Fibroblast of skin of left biceps (primary cell): ENCODE measurements at places on chromosomes 12 and 14.

GRCh38 chr14:92513204-92513965, at the start of gene RIN3:
RIN3 (plus strand) TSS chr14:92513781; CDS start chr14:92513933, 152 bp downstream.
- peak; percentile 25 for DNase-seq

DNA sequence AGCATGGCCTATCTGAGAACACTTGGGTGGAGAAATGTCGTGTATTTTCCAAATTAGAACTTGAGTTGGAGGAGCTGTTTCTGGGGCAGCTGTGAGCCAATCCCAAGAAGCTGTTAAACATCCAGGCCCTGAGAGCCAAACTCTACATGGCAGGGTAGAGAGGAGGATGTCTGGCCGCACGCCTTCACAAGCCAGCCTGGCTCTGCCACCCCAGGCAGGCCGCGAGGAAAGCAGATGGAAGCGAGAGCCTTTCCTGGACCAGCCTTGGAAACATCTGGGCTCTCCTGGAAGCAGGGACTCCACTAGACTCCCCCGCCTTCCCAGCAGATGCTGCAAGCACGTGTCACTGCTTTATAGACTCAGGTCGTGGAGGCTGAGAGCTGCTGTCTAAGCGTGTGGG, 312.8 kb upstream of the FKBP4 start:
- DNase-seq = no peak

DNA sequence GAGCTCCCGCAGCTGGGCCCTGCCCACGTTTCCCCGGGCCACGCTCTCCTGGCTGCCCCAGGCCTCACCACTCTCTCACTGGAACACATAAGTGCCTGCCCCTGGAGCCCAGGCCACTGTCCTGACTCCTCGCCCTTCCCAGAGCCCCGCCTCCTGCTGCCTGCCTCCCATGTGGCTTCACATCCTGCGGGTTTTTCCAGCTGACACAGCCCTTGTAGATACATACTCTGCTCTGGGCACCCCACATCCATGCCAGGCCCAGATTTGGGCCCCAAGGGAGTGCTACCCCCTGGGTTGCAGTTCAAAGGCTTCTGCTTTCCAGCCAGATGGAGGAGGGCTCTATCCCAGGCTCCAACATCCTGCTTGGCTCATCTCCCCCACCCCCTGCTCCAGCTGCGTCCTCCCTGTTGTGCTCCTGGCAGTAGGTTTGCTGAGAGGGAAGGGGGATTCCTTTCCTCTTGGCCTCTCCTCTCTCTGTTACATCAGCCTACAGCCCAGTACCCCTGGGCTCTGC, 60.1 kb downstream of the TSPAN9 start:
- no peak for DNase-seq

- peak; percentile 49 for DNase-seq
These were observed 66.9 kb downstream of the METTL25 start for GRCh38 chr12:82425241-82425640.

- peak; percentile 93 for DNase-seq
These were observed 72.7 kb downstream of the MYRFL start for GRCh38 chr12:69897744-69898143.

- DNase-seq = no peak
These were observed 70.3 kb upstream of the SCN8A start for GRCh38 chr12:51520576-51521325.

- no peak for DNase-seq
These were observed 26.4 kb downstream of the GXYLT1 start for GRCh38 chr12:42118136-42118879.

- DNase-seq = no peak
These were observed 212.8 kb upstream of the SSTR1 start for GRCh38 chr14:37994846-37995372.

DNA sequence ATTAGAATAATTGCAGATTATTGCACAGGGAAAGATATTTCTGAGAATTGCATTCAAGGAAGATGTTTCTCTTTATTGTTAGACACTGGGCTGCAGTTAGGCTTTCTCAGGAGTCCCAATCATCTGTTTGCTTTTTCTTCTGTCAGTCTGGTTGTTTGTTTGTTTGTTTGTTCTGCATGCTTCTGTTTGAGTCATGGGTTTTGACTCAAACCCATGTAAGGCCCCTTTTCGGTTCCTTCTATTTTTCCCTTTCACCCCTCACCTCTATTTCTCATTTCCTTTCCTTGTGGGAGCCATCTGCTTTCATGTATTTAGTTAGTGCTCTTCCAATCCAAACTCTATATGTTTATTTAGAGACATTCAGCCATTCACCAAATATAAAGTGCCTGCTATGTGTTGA, 25.1 kb upstream of the CISTR start:
- no peak for DNase-seq

DNA sequence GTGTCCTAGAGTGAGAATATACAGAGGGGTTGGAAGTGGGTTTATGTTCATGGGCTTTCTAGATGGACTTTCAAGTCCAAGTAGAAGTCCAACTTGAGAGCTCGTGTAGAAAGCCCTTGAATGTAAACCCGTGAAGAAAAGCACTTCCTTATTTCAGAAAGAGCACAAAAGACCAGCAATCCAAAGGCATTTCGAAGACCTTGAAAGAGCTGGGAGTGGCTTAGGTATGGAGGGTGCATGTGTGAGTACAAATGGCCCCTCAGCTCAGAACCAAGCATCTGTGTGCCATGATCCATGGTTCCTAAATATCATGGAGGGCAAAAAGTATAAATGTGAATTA, 160.7 kb downstream of the ETV6 start:
- no peak for DNase-seq

DNA sequence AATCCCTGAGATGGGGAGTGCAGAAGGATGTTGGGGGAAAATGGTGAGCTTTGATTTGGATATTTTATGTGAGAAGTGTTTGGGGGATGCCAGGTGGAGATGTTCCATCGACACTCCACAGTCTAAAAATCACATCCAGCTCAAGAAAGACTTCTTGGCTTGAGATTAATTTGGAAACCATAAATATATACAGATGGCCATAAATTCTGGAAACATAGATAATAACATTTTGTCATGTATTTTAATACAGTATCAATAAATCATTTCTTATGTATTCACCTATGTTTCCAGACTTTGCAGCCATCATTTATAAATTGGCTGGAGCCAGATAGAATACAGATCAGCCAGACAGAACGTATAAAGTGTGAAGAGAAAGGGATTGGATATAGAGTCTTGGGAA, 245.5 kb upstream of the DDHD1 start:
- no peak for DNase-seq

DNA sequence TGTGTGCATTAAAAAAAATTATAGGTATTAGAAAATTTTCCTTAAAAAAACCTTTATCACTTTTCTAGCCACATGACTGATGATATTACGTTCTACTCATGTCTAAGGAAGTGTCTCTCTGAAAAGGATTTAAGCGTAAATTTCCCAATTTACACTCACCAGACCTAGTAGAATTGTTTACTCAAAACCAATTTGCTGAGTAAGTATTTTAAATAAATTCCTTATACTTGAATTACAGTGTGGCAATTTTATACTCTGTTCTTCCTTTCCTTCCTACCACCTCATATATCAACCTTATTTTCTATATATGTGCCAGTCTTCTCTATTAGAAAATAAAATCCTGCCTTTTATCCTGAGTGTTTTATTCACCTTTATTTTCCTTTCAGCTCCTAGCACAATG, 1035.1 kb downstream of the TRHDE start:
- no peak for DNase-seq

DNA sequence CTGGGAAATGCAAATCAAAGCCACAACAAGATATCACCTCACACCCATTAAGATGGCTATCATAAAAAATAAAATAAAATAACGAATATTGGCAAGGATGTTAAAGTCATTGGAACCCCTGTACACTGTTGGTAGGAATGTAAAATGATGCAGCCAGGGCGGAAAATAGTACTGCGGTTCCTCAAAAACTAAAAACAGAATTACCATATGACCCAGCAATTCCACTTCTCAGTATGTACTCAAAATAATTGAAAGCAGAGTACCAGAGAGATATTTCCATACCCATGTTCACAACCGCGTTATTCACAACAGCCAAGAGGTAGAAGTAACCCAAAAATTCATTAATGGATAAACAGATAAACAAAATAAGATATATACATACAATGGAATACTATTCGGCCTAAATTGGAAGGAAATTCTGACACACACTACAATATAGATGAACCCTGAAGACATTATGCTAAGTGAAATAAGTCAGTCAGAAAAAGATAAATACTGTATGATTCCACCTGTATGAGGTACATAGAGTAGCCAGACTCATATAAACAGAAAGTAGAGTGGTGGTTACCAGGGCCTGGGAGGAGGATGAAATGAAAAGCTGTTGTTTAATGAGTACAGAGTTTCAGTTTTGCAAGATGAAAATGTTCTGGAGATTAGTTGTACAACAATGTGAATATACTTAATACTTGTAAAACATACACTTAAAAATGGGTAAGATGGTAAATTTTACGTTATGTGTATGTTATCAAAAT, 84.6 kb downstream of the TXNDC16 start:
- no peak for DNase-seq

GRCh38 chr12:57985685-57986084, 44.3 kb downstream of the ATP23 start:
- DNase-seq = no peak

DNA sequence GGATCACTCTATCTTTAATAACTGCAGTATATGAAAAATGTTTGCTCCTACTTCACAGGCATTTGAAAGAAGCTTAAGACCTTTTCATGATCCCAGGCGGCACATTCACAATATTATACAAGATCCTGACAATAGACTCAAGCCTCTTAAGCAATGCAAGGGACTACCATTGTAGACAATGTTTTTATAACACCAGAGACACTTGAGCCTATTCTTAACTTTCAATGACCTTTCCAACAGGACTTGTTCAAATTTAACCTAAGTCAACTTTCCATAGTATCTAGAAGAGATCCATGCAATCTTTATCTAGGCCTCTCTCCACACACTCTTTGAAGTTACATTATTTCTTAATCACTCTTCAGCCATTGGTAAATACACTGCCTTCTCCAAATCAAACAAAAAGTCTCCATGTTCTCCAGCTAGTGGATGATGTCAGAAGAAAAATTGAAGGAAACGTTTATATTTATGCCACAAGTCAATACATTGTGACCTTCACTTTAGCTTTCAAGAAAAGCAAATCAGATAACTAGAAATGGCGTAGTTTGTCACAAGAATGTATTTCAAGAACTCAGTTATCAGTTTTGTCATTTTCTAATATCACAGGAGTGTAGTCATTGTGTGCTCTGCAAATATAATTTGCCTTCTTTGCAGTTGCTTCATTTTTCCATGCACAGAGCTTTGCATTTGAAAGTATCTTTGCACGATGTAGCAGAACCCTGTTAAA, 41.2 kb downstream of the PHLDA1 start:
- DNase-seq = no peak

DNA sequence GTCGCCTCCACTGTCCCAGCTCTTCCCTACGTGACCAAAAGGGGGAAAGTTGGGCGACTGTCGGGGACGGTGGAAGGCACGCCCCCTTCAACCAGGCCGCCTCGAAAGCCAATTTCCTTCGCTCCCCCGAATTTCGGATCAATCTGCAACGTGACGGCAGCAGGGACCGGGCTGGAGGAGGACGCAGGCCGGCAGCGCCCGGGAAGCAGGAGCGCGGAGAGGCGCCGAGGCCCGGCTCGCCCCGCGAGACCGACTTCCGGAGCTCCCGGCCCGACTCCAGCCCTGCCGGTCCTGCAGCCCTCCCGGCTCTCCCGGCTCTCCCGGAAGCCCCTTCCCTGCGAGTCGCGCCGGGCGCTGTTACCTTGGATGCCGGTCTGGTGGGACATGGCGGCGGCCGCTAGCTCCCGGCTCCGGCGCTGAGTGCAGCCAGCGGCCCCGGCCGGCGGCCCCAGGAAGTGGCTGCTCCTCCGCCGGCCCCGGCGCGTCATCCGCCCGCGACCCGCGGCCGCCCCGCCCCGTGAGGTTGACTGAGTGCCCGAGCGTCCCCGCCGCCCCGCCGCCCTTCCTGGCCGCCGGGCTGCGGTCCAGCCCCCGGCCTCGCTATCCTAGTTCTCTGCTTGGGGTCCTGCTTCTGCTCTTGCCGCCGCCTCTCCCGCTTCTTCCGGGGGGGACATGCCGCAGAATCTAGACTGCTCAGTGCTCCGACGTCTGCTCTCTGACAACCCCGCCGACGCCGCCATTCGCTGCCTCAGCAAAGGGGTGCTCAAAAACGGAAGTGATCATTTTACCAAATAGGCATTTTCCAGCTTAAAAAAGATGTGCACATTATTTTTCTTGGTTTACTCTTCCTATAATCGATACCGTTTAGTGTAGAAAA, at the start of gene TWF1:
TSS of gene TWF1 (minus strand) at position 458 of the 877 bp plus-strand sequence. CDS start at position 386, 72 bp downstream.
- peak; percentile 44 for DNase-seq

DNA sequence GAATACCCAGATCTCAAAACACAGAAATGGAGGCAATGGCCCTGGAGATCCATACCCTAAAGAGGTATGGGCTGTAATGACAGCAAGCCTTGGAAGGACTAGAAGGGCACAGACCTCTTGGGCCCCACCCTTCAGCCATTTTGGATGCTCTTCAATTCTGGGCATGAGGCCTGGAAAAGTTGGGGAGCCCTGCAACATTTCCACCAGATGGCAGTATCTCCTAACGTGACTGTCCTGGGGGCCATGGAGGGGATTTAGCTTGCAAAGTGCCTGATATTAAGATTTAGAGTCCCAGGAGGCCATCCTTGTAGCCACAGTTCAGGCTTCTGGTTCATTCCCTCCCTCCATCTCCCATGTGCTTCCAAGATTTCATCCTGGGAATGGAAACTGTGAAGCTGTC, 30.2 kb downstream of the KCNA5 start:
- no peak for DNase-seq

GRCh38 chr14:38078393-38078792, 129.3 kb upstream of the SSTR1 start:
- no peak for DNase-seq

DNA sequence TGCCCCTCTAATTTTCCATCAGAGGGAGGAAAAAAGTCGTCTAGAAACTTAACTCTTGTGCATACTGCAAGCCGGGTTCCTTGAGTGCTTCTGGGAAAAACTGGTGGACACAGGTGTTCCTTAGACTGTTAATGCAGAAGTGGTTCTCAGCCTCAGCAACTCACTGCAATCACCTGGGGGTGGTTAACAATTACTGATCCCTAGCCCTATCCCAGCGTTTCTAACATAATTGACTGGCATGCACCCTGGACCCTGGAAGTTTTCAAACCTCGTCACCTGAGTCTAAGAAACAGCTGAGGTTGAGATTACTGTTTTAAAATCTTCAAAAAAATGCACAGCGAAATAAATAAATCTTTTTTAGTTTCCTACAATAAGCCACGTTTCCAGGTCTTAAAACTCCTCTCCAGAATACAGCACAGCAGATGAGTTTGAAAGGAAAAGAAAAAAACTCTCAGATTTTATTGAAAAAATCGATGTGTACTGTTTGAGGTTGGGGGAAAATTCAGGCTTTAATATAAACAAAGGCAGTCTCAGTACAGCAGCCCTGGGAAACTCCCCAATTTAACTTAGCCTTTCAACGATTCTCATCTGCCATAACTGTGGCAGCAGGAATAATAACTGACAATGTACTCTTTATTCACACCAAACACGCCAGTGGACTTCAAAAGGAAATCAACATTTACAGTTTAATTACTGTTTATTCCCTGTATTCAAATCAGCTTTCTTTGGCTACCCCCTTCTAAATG, 45.4 kb downstream of the PHLDA1 start:
- no peak for DNase-seq

DNA sequence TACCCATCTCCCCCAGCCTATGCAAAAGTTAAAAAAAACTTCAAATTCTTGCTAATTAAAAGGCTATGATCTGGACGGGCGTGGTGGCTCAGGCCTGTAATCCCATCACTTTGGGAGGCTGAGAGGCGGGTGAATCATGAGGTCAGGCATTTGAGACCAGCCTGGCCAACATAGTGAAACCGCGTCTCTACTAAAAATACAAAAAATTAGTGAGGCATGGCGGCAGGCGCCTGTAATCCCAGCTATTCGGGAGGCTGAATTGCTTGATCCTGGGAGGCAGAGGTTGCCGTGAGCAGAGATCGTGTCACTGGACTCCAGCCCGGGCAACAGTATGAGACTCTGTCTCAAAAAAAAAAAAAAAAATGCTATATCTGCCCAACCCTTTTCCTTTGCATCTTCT, 925.4 kb downstream of the GALC start:
- no peak for DNase-seq
